CD14-positive monocyte (primary cell): ENCODE measurements at places on chromosomes 3 and 15.

GRCh38 chr3:37096975-37097374 is 77.4 kb downstream of the LRRFIP2 start:
- no peak for DNase-seq

DNA sequence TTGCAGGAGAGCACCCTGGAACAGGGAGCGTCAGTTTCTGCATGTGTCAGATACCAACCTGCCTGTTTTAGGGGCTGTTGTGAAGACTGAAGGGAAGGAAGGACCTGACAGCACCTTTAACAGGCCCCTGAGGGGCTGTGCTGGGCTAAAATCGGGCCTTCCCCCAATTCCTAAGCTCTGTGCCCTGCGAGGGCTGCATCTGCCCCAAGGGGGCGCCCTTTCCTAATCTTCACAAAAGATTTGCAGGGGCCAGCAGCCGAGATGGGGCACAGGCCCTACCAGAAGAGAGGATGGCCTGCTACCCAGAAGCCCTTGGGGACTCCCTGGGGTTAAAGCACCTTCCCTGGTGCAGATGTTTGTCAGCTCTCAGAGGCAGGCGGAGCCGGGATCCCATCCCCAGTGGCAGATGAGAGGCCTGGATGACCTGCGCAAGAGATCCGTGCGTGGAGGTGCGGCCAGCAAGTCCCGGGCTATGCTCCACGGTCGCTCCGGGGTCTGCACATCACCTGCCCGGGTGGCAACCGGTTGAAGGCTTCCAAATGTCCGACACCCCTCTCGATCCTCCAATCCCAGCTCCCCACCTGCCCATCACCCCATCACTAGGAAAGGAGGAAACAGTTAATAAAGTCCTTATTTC is 53.6 kb downstream of the RHCG start:
- peak; percentile 19 for DNase-seq

- peak; percentile 40 for DNase-seq
These were observed 110.8 kb downstream of the TBC1D2B start for GRCh38 chr15:77966540-77967234.

DNA sequence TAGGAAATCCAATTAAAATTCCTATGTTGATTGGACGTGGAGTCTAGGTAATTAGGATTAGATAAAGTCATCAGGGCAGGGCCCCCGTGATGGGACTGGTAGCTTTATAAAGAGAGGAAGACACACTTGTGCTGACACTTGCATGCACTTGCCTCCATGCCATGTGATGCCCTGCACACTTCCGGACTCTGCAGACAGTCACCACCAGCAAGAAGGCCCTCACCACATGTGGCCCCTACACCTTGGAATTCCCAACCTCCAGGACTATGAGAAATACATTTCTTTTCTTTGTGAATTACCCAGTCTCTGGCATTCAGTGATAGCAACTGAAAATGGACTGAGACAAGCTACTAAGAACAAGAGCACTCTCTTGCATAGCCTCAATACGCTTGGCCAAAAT is 90.6 kb downstream of the CRYGS start:
- no peak for DNase-seq

- DNase-seq, result peak; percentile 51
These were observed 32.5 kb downstream of the CDCP1 start for GRCh38 chr3:45113625-45114050.

GRCh38 chr3:16355828-16356227 is 90.8 kb downstream of the OXNAD1 start:
- DNase-seq, result no peak

GRCh38 chr3:128180436-128180835 is 27.2 kb downstream of the EEFSEC start:
- no peak for DNase-seq

GRCh38 chr3:132721479-132722164 is 587 bp downstream of the NPHP3 start:
- peak; percentile 48 for DNase-seq

DNA sequence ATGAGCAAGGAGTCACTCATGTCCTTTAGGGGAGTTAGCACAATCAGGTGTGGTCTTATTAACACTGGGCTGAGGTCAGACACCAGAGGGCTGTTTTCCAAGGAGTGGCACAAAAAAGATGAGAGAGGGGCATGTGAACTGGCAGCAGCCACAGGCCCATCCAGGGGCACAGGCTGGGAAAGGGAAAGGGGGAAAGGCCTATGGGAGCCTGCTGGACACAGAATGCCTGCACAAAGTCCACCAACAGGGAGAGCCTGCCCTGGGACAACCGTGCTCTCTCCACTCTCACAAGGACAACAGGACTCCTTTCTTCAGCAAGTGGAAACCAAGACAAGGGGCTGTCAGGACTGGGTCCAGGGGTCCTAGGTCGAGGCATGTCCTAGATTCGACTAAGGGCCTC is 109.6 kb downstream of the ADCY5 start:
- no peak for DNase-seq

- DNase-seq, result peak; percentile 18
These were observed 124.3 kb upstream of the SPRED1 start for GRCh38 chr15:38128341-38128781.

DNA sequence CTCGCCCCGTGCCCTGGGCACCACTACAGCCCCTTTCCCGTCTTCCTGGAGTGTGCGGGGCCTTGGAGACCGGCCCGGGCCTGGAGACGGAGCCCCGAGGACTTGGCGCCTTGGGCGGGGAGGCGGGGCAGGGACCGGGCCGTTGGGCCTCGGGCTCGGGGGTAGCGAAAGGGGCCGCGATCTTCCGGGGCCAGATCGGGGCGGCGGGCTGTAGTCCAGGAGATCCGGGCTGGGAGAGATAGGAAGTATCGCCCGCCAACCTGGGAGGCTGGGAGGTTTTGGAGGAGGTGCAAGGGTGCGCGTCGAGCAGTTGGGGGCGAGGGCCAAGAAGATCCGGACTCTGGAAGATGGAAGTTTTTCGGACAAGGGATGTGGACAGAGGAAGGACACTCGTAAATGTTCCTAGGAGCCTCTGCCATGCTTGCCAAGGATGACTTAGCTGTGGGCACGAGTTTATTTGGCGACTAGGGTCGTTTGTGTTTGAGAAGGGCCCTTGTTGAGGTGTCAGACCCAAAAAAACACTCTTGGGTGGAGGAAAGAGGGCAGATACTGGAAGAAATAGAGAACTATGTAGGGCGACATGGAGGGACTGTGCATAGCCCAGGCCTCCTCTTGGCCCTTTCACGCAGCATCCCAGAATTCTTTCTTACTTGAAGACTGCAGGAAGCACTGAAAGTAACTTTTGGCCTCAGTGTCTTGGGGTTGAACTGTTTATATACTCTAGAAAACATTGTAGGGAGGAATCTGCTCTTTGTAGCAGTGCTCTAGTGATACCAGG is 712 bp downstream of the RTF1 start:
- no peak for DNase-seq

GRCh38 chr3:4474683-4475490 is 7.8 kb upstream of the SUMF1 start:
- DNase-seq, result peak; percentile 97

DNA sequence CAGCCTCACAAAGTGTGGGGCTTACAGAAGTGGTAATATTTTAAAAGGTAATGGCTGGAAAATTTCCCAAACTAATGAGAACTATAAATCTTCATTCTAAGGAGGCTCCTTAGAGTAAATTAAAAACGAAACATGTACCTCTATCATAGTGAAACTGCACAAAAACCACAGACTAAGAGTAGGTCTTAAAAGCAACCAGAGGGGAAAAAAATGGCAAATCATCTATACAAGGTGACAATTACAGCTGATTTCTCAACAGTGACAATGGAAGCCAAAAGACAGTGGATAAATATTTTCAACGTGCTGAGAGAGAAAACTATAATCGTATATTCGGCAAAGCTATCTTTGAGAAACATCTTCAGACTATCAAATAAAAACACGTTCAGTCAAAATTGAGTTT is 20.6 kb downstream of the HEG1 start:
- no peak for DNase-seq

DNA sequence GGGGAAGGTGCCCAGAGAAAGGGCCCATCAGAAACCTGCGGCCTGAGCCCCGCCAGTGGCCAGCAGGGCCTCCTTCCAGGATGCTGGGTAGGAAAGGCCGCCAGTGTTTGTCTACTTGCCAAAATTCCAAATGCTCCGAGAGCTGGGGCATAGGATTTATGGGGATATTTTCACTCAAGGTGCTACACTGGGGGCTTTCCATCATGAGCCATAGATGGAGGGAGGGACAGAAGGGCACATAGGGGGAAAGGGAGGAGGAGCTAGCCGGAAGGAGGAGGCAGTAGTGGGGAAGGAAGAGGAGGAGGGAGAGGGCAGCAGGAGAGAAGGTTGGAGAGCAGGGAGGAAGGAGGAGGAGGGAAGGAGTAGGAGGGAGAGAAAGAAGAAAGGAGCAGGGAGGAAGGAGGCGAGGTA is 494.7 kb upstream of the PROK2 start:
- DNase-seq, result no peak

DNA sequence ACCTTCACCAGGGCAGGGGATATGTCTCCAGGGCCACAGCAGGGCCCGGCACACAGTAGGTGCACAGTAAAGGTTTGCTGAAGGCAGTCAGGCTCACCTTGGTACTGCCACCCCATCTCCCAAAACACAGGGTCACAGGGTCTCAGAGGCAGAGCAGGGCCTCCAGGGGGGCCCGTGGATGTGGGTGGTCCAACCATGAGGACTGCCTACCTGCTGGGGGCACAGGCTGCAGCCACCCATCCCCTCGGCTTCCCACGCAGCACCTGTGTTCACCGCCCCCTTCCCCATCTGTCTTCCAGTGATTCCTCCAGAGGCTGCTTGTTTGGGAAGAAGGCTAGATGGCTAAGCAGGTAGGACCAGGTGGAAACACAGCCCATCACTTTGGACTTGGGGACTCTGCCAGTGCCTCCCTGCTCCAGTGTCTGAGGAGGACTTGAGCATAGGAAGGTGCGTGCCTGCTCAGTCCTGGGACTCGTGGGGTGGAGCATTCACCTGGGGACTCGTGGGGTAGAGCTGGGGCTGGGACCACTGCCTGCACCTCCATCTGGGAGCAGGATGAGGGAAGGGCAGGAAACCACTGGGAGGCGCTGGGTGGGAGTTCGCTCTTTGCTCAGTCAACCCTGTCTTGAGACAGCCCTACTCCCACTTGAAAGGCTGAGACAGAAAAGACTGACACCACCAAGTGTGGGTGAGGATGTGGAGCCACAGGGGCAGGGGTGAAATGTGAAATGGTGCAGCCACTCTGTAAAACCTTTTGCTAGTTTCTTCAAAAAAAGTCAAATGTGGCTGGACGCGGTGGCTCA is 18.8 kb upstream of the PLXND1 start:
- DNase-seq, result peak; percentile 7

- no peak for DNase-seq
These were observed 17.8 kb downstream of the EDEM1 start for GRCh38 chr3:5205165-5205941.

GRCh38 chr3:107910713-107911259 is 180.0 kb downstream of the CD47 start:
- no peak for DNase-seq

GRCh38 chr3:138834596-138835396 is at the start of gene PIK3CB:
Gene PIK3CB (minus strand): TSS chr3:138834928. CDS start chr3:138759343, 75,585 bp downstream.
- peak; percentile 84 for DNase-seq

GRCh38 chr15:39573844-39574243 is 7.0 kb upstream of the THBS1 start:
- DNase-seq, result no peak
